ENCODE measurements at places on chromosomes 1 and 21.

- no peak for DNase-seq
Measured at GRCh38 chr1:153922076-153922971, 448 bp downstream of the GATAD2B start.

GRCh38 chr1:40673452-40673851 lies 8.0 kb upstream of the RIMS3 start:
- DNase-seq = no peak

GRCh38 chr1:47559944-47560695 lies 122.3 kb downstream of the FOXD2 start:
- no peak for DNase-seq

DNA sequence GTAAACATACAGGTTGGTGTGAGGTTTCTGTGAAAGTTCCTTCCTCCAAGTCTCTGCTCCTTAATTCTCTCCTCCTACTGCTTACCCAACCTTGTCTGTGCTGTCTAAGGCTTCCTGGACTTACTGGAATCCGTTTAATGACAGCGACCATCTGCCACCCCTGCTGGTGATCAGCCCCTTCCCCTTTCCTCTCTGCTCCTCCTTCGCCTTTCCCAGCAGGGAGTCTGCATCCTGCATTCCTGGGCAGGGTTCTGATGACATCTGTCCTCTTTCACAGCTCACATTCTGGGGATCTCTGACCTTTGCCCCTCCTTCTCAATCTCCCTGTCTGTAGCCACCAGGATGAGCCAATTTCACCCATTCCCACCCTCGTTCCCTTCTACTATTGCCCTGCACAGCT lies 66.5 kb downstream of the KIRREL1 start:
- DNase-seq = no peak

- no peak for DNase-seq
Measured at GRCh38 chr1:185601189-185601588, 133.0 kb upstream of the HMCN1 start.

DNA sequence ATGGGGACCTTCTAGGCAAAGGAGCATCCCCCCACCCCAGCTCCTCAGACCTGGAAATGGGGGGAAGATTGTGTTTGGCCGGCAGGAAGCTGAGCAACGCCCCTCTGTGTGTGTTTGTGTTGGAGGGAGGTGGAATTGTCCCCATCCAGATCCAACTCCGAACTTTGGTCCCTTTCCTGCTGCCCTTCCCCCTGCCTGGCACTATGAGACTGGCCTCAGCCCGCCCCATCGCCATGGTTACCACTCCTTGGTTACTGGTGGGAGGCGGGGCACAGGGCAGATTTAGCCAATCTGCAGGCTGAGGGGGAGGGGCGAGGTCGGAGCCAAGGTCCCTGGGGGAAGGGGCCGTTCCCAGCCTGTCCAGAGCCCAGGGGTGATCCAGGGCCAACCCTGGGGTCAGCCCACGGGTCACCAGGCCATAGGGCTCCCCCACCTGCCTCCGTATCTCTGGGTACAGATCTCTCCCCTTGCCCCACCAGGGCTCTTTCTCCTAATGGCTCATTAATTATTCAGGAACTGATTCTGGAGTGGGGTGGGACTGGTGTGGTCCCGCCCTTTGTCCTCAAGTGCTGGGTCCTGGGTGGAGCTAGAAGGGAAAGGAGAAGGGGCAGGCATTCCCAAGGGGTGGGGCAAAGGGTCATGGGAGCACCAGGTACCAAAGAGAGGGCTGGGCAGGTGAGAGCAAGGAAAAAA lies 15.2 kb downstream of the PTPRF start:
- peak; percentile 57 for DNase-seq

DNA sequence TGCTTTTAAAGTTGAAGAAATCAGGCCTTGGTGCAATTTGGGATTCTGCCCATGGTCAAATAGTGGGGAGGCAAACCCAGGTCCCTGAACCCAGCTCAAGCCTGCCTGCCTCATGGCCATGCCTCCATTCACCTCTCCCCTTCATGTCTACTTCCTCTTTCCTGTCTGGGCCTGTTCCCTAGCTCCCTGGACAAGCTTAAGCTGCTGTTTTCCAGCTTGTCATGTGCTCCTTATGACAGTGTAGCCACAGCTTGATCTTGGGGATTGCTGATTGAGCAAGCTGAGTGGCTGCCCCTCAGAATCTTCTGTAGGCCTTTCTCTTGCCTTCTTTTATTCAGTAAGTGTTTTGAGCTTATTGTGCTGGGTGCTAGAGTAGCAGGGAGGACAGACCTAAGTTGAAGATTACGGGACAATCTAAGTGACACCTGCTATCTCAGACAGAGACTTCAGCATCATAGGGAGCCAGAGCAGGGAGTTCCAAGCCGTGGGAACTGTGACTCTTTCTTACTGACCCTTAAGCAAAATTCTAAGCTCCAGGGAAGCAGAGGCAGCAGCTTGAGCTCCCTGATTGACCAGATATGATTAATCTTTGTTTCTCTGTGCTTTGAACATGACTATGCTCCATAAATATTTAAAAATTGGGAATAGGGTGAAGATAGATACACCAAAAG lies 520 bp upstream of the MR1 start:
- DNase-seq = peak; percentile 7

DNA sequence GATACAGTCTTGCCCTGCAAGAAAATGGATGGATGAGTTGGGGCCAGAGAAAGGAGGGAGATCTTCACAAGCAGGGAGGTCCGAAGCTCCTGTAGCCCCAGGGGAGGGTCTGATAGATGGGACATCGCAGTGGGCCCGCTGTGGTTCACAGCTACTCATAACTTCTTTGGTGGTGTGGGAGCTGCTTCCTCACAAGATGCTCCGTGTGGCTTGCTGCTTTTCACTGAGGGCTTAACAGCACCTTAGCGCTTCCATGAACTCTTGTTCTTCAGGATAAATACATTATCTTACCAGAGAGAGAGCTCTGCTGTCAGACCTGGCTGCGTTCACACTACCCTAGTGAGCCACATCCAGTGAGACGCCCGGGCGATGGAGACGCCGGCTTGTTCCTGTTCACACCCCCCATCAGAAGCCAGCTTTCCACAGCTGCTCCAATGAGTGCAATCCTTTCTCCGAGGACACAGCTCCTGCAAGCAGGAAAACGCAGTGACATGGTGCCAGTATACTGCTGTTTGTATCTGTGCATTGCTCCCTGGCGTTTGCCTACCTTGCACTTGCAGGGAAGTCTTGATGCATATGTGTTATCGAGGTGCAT lies 599.8 kb downstream of the AJAP1 start:
- DNase-seq = no peak

DNA sequence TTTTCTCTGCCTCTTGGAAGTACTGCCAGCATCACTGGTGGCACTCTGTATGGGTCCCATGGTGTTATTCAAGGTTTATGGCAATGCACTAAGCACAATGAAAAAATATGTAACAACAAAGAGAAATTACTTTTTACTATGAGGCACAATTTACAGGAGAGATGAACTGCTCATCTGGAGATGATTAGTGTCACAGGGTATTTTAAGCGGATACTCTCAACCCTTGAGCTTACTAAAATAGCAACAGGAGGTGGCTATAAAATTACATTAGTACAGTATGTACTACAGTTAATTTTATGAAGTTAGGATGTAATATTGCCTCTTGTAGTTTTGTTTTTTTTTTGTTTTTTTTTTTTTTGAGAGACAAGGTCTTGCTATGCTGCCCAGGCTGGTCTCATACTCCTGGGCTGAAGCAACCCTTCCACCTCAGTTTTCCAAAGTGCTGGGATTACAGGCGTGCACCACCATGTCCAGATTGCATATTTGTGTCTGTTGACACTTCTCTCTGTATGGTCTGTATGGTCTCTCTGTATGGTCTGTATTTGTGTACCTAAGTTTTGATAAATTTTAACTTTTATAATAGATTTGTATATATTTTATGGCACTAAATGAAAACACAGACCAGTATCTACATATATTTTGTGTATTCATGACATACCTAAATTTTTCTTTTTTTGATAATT lies 175.6 kb upstream of the HP1BP3 start:
- no peak for DNase-seq

DNA sequence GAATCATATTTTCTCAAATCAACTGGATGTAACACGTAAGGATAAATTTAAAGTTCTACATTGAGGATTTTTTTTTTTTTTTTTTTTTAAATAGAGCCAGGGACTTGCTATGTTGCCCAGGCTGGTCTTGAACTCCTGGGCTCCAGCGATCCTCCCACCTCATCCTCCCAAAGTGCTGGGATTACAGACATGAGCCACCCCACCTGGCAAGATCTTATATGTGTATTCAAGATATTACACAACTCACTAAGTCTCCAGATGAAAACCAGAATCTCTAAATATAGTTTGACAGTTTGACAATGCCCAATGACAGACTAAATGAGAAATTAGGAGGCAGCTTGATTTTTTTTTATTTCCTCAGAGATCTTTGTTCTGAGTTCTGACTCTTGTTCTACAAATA lies 6.8 kb downstream of the YY1AP1 start:
- no peak for DNase-seq

DNA sequence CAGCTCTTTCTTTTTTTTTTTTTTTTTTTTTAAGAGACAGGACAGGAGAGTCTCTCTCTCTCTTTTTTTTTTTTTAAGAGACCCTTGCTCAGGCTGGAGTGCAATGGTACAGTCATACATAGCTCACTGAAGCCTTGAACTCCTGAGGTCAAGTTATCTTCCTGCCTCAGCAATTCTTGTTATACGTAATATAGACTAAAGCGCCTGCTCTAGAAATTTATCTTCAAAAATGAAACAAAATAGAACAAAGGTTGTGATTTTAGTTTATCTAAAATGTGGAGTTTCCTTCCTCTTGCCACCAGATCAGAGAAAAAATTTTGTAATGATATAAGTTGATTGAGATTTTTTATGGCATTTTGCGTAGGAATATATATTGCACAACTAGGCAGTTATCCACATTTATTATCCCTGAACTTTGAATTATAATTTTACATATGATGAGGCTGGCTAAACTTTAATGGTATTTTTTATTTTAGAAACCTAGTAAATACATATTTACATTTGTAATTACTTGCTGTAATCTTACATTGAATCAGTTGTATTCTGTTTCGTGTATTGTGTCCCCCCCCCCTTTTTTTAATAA lies 44.2 kb downstream of the MTF2 start:
- no peak for DNase-seq
